ENCODE measurements at places on chromosomes 13 and 19. TPM values are rescaled to one million over a fixed set of nuclear protein-coding genes. Genes with fewer than 3 reads are reported as not detected.

- DNase-seq: no peak
These were observed 640 bp upstream of the MIDN start for GRCh38 chr19:1247748-1248138.

GRCh38 chr13:31115616-31116015 lies 46.1 kb downstream of the HSPH1 start:
- no peak for DNase-seq

DNA sequence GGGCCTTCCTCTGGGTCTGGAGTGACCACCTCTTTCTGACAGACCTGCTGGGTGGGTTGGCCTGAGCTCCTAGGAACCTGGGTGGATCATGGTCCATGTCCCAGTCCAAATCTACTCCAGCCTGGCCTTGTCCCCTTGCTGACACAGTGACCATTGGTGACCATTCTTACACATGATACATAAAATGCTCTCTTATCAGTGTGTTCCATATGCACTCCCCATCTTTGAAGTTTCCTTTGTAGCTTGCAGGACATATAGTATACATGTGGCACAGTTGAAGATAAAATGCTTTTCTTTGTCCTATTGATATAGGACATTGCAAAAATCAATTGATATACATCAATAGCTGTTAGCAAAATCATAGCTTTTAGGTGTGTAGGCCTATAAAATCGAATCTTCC lies 291.8 kb downstream of the MYO16 start:
- DNase-seq: no peak

DNA sequence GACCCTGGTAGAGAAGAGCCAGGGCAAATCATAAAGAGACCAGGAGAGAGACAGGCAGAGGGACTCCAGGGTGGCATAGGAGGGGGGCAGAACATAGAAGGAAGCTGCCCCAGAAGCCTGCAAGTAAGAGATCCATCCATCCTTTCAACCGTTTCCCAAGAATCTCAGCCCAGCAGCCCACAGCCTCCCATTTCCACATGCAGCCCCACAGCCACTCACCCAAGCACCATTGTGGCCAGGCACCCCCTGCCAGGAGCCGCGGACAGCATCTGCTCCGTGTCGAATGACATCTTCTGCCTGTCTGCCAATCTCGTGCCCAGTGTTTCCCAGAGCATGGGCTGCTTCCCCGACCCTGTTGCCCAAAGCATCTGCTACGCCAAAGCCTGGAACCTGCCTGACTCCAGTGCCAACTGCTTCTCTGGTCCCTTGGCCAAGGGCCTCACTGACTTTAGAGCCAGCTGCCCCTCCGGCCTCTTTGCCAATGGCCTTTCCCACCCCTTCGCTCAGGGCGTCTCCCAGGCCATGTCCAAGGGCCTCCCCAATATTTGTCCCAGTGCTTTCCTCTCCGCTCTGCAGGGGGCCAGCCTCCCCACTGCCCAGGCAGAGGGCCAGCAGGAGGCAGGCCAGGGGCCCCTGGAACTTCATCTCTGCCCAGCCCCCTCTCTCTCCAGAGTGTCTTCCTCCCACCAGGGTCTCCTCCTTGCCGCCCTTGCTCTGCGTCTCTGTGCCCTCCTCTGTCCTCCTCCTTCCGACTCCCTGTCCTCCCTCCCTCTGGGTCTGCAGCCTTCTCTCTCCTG lies 420 bp downstream of the DMKN start:
- DNase-seq: no peak

DNA sequence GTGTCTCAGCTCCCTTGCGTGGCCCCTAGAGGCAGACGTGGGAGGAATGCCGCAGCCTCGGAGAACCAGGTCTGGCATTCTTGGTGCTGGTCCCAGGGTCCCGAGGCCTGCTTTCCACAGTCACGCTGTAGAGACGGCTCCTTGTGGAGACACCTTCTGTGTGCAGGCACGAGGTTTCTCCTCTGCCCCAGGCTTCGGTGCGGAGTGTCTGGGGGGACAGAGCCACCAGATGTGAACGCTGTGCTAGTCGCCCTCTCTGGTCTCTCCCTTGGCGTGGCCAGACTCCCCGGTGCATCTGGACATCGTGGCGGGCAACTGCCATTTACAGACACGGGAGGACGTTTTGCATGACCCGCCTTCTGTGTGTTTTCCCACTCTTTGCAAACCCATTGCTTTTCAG lies 7.5 kb upstream of the TMEM255B start:
- DNase-seq: no peak

GRCh38 chr19:5489551-5489950 lies 34.3 kb downstream of the ZNRF4 start:
- no peak for DNase-seq

GADD45B gene
- 52.5 TPM for total RNA-seq

C19orf38 gene
- total RNA-seq: 1.7 TPM

FUT1 gene
- total RNA-seq: 2.0 TPM

SPRYD7 gene
- 7.6 TPM for total RNA-seq

VSTM2B gene
- not detected for total RNA-seq

TTYH1 gene
- total RNA-seq: 13.7 TPM

All from suprapubic skin (tissue), 4 donors.